ENCODE measurements at places on chromosomes 16 and 17.

- DNase-seq: no peak
Measured at GRCh38 chr16:30692396-30693064, 6.4 kb upstream of the SRCAP start.

- no peak for DNase-seq
Measured at GRCh38 chr17:1505586-1505985, 10.8 kb downstream of the INPP5K start.

DNA sequence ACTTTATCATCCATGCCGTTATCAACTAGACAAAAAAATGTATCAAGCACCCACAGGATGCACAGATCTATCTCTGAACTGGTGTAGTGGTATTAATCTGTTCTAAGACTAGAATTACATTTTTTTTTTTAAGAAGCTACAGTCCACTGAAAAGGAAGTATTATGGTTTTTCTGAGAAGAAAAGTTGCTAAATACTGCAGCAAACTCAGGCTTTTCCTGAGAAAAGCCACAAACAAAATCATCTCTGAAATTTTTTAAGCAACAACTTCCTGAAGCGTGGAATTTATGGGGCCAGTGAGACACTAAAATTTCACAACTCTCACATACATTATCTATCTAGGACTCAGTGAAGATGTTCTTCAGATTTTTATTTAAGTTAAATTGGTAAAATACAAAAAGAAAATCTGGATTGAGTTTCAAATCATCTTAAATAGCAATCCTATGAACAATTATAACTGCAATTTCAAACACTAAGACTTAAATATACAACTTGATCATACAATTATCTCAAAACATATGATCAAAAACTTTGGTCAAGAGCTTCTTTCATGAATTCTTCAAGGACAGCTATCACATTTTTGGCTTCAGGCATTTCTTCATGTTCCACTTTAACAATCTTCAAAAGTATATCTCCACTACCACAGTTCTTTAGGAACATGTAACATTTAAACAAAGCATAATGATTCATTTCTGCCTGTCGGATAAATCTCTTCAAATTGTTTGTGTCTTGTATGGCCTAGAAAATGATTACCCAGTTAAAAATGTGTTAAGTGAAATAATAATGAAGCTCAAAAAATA lies 10.5 kb downstream of the C17orf75 start:
- DNase-seq: no peak

DNA sequence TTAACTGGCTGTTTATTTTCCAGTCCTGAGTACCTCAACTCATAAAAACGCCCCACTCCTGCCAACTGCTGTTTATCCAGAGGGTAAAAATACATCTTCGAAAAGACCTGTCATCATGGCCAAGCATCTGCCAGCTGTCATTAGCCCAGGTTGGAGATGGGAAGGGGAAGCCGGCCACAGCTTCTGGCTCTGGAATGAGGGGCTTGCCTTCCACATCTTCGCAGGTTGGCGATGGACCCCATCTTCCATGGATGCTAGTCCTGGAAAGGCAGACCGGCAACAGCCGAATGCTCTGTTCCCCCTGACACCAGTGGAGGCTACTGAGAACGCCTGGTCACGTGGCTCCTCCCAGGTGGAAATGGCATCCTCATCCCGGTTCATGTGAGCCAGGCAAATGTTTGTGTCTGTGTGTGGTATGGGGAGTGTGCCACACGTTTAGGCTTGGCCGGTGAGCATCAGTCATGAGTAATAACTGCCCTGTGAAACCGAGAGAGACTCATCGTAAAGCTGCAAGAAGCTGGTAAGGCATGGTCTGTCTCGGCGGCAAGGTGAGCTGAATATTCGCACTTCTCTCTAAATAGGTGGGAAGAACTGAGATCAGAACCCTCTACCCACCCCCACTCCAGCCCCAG lies 420 bp upstream of the KRTAP17-1 start:
- no peak for DNase-seq

- peak; percentile 21 for DNase-seq
Measured at GRCh38 chr17:7292729-7293128, 1.7 kb downstream of the YBX2 start.

DNA sequence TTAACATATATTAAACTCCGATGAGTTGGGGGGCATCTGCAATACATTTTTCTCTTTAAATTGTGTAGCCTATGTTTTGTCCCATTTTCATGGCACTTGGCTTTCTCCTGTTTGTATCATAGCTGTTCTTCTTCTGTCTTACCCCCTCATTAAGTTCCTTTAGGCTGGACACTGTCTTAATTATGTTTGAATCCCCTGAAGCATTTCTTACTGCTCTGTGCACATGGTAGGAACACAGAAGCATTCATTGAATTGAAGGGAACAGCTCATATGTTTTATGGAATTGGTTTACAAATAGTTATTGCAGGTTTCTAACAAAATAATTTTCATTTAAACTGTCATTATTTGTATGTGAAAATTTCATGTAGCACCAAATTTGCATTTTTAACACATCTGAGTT lies 176.8 kb downstream of the TANC2 start:
- no peak for DNase-seq

DNA sequence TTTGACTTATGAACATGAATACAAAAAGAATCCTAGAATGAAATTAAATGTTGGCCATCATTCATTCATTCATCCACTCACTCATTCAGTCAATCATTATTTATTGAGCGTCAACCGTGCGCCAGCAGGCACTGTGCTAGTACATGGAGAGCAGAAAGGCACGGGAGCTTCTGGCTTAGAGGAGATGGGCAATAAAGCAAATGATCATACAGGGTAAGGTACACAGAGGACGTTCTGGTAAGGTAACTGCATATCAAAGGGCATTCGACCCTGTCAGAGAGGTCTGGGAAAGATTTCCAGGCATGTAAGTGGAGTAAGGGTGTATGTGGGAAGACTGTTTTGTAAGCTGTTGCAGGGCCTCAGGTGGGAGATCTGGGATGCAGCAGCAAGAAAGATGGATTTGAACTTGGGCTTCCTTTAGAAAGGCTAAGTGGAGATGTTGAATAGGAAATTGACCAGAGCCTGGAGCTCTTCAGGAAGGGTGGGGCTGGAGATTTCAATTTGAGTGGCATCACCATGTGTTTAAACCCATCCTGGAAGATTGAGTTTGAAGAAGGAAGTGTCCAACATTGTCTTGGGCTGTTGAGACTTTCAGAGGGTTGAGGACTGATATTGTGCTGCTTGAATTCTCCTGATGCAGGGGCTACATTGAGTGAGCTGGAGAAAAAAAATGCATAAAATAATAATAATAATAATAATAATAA lies 2.8 kb upstream of the MSI2 start:
- no peak for DNase-seq

- no peak for DNase-seq
Measured at GRCh38 chr16:10889855-10890254, 12.9 kb downstream of the CIITA start.

DNA sequence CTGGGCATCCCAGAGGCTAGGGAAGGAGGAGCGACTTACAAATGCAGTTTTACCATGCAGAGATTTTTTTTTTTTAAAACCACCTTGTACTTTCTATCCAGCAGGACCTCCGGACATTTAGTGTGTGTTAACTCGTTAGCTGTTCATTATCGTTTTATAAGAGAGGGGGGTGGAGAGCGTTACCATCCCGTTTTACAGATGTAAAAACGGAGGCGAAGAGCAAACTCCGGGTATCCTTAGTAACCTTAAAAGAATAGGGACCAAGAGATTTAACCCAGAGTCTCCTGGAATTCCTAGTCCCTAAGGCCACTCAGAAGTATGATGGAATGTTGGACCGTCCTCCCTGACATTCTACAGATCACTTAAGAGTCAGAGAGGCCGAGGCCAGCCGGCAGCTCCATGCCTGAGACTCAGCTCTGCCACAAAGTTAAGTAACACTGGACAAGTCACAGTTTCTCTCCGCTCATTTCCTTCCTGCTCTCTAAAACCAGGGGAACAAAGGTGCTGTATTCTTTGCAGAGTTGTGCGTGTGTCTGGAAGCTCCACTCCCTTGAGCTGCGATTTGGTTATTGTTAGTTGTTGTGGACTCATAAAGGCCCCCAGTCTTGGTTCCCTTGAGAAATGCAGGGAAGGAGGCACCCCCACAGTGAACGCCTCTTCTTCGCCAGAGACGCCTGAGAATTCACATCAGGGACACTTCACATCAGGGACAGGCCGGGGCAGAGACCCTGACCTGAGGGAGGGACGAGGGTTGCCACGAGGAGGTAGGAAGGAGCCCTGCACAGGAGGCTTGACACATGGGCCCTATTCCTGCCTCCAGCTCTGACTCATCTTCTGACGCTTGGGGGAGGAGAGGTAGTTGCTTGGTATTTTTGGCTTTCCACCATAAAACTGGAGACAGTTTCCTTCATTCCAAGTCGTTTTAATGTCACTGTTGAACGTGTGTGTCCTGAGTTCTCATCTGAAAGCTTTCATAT lies 1.2 kb downstream of the DUSP14 start:
- DNase-seq: peak; percentile 41

DNA sequence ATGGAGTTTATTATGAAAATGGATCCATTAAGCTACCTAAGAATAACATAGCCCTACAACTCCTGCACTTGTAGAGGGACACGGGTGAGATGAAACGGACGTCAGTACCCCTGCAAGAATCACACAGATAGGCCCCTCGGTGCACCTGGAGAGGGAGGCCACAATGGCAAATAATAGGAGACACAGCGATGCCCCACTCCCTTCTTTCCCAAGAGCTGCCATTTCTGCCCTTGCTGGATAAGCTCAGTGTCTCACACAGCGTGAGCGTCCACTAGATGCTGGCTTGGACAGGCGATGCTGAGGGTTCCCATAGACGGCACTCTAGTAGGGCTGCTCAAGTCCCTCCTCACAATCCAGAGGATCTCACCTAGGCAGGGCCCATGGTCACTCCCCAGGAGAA lies 67.8 kb downstream of the ADCY9 start:
- DNase-seq: no peak

DNA sequence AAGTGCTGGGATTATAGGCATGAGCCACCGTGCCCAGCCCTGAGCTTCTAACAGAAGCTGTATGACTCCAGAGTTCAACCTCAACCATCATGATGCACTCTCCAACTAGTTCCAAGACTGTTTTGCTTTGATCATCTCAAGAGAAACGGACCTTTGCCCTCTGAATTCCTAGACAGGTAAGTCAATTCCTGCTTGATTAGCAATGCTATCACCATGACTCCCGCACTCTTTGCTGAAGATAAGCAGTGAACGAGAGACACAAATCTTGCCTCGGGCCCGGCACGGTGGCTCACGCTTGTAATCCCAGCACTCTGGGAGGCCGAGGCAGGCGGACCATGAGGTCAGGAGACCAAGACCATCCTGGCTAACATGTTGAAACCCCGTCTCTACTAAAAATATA lies 22.2 kb downstream of the ANKFY1 start:
- no peak for DNase-seq

GRCh38 chr16:78957317-78958100 lies 643.0 kb downstream of the MAF start:
- no peak for DNase-seq

- no peak for DNase-seq
Measured at GRCh38 chr17:57115377-57115776, 30.3 kb downstream of the AKAP1 start.

GRCh38 chr17:14196377-14196997 lies 40.2 kb downstream of the CDRT15 start:
- peak; percentile 4 for DNase-seq

- no peak for DNase-seq
Measured at GRCh38 chr17:30449480-30449879, 27.7 kb upstream of the GOSR1 start.

DNA sequence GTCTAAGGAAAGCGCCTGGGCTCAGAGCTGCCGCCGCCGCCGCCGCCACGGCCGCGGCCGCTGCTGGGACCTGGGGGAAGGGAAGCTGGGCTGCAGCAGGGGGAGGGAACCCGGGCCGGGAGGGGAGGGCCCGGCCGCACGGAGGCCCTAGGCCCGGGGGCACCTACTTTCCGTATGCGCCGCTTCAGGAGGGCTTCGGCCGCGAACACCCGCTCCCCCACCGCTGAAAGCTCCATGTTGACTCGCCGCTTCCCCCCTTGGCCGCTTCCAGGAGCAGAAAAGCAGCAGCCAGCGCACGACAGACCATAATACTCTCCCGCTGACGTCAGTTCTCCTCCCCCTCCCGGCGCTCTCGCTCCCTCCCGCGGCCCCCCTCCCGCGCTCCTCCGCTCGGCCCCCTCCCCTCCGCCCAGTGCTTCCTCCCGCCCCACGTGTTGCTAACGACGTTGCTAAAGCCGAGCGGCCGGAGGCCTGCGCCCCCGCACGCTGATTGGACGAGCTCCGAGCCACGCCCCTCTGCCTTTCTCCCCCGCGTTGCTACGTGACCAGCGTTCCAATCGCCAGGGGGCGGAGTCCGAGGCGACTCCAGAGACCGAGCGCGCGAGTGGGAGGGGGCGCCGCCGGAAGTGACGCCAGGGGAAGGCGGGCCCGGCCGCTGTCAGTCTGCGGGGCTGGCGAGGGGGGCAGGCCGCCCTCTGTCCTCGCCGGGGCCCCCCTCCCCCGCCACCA lies at the start of gene CBX8:
TSS of gene CBX8 (minus strand) at position 315 of the 729 bp plus-strand sequence. CDS start at position 236, 79 bp downstream.
- peak; percentile 100 for DNase-seq

DNA sequence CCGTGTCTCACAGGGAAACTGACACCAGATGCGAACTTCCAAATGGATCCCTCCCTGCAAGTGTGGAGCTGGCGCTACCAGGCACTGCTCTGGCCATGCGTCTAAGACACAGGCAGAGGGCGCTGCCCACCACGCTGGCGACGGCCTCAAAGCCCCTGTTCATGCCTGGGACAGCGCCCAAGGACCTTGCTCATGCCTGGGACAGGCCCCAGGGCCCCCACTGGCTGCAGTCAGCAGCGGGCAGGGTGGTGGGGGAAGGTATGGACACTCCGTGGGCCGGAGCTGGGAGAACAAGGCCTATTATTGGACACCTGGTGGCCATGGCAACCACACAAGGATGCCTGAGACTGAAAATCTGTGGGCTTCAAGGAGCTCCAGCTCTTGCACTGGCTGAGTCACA lies 8.8 kb downstream of the ZG16B start:
- peak; percentile 76 for DNase-seq

DNA sequence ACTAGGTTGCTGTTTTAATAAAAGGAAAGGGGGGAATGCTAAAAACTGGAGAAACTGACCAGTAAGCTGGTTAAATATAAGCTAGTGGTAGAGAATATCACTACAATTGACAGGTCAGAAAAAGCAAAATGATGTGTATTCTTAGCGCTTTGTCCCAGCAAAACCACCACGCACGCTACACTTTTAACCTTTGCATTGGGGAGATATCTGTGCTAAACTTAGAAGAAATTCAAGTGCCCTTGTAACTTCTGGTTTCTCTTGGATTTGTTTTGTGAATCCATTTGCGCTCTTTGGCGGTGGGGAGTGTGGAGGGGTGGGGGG lies 1.4 kb downstream of the GAN start:
- no peak for DNase-seq

- DNase-seq: no peak
Measured at GRCh38 chr16:1430759-1431496, at the start of gene PERCC1. Gene PERCC1, plus strand, starts transcription at chr16:1431078. Its CDS starts 1,516 bp downstream, at chr16:1432594.

- no peak for DNase-seq
Measured at GRCh38 chr16:68146585-68146984, 61.4 kb downstream of the NFATC3 start.

- DNase-seq: no peak
Measured at GRCh38 chr16:3650631-3651265, 3.7 kb upstream of the DNASE1 start.

DNA sequence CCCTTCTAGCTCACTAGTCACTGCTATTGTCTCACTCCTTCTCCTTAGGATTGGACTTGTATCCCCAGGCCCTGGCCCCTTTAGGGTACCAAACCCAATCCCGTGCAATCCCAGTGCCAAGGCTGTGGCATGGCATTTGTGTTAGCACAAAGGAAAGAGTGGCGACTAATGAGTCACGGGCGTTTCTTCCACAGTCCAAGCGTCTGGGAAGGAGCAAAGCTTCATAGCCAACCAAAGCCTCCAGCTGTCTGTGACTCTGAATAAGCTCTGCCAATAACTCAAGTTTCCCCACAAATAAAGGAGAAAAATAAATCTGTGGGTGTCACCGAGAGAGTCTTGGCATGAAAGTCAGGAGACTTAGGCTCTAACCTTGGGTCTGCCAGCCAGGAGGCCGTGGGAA lies 54.6 kb upstream of the COX10 start:
- DNase-seq: no peak

All from GM20000 (cell line).